ENCODE measurements at places on chromosomes 5 and 9. TPM values are rescaled to one million over a fixed set of nuclear protein-coding genes. Genes with fewer than 3 reads are reported as not detected.
A peak's percentile ranks its signal among the peaks of the same experiment; 100 is the strongest.

Gene CSF1R
- total RNA-seq: not detected

DNA sequence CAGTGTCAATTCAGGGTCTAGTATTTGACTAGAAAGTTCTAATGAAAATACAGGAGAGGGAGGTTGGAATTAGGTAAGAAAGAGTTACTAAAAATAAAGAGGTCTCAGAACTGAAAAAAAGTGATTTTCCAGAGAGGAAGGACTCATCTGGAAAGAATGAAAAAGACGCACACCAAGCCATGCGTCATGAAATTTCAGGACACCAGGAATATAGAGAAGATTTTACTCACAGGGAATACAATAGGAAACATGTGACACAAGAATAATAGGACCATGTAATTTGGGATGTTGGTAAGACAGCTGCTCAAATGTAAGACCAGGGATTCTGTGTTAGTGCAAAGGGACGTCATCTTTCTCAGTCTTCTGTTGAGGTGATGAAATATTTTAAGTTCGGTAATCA, 224.7 kb downstream of the GDNF start:
- no peak for DNase-seq

- no peak for DNase-seq
These were observed 8.8 kb upstream of the OMD start for GRCh38 chr9:92432972-92433548.

DNA sequence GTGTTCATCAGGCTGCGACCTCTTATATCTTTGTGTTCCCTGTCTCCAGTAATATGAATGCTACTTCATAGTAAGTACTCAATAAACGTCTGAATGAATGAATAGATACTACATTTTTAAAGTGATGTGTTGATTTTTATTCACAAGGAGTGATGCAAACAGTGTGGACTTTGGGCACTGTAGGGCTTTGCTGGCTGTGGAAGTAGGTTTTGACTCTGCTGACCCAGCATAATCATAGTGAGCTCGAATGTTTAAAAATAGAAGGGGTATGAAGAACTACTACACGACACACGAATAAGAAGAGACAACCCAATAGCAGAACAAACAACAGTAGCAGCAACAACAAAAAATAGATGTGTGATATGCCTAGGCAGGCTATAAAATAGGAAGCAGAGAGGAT, 147.4 kb downstream of the SH3GL2 start:
- DNase-seq: no peak

GRCh38 chr5:132046880-132047299, 13.6 kb upstream of the IL3 start:
- DNase-seq: no peak

DNA sequence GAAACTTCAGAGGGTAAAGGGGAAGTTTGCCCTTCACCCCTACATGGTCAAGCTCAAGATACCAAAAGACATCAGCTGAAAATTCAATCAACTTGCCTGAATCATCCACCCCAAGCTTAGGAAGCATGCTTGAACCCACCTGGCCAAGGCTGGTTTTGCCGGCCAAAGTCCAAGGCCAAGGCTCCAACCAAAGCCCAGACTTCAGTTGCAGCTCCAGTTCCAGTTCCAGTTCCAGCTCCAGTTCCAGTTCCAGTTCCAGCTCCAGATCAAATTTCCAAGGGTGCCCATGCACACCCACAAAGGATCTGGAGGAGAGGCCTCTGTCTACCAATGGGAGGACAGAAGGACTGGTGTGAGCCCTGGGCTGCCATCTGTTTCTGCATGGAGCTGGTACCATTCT, 4.6 kb upstream of the SERINC5 start:
- peak; percentile 38 for DNase-seq

Data from SK-MEL-5 (cell line).